Activated CD4-positive, alpha-beta T cell treated with anti-CD3 and anti-CD28 coated beads for 24 hours (primary cell): ENCODE measurements at places on chromosomes 11 and 22.

- DNase-seq: no peak
These were observed 635 bp downstream of the PRR5 start for GRCh38 chr22:44702479-44703198.

GRCh38 chr22:17368554-17369438 is 464 bp upstream of the CECR2 start:
- DNase-seq: no peak

- no peak for DNase-seq
These were observed 179.9 kb upstream of the PLET1 start for GRCh38 chr11:112440518-112440917.

GRCh38 chr11:111358038-111359001 is 20.8 kb downstream of the POU2AF1 start:
- DNase-seq: no peak

GRCh38 chr11:112634551-112634950 is 326.7 kb upstream of the NCAM1 start:
- DNase-seq: no peak

DNA sequence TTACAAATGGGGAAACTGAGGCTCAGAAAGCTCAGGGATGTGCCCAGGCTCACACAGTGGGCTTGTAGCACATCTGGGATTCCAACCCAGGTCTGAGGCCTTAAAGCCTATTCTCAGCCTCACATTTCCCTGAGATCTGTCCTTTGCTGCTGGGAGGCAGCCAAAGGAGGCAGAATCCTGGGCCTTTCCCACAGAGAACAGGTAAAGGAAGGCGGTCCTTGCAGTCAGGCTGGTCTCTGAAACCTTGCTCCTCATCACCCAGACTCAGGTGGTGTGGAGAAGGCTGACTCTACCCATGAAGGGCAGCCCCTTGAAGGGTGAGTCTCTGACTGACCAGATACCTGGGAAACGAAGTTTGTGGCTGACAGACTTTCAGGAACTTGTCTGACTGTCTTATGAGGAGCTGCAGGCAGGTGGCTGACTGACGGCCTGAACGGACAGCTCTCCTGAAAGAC is 7.8 kb downstream of the SLCO2B1 start:
- no peak for DNase-seq

- peak; percentile 70 for DNase-seq
These were observed 14.6 kb upstream of the MIAT start for GRCh38 chr22:26642465-26643417.

- DNase-seq: no peak
These were observed 649 bp downstream of the SELENOO start for GRCh38 chr22:50201191-50202129.

DNA sequence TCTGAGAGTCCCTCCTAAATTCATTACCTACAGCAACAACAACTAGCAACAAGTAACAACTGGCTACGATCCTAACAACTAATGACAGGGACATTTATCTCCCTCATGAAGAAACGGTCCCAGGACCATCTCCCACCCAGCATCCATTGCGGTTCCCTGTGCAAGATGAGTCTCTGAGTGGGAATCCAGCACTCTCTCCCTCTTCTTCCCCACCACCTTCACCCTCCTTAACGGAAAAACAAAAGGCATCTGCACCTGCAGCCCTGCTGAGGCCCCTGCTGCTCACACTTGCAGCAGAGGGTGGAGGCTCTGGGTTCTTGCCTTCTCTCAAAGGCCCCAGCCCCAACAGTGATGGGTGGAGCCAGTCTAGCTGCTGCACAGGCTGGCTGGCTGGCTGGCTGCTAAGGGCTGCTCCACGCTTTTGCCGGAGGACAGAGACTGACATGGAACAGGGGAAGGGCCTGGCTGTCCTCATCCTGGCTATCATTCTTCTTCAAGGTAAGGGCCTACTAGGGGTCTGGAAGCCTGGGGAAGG is at the start of gene CD3G:
TSS of gene CD3G (plus strand) at position 364 of the 535 bp plus-strand sequence. CDS start at position 444, 80 bp downstream.
- DNase-seq: peak; percentile 63

DNA sequence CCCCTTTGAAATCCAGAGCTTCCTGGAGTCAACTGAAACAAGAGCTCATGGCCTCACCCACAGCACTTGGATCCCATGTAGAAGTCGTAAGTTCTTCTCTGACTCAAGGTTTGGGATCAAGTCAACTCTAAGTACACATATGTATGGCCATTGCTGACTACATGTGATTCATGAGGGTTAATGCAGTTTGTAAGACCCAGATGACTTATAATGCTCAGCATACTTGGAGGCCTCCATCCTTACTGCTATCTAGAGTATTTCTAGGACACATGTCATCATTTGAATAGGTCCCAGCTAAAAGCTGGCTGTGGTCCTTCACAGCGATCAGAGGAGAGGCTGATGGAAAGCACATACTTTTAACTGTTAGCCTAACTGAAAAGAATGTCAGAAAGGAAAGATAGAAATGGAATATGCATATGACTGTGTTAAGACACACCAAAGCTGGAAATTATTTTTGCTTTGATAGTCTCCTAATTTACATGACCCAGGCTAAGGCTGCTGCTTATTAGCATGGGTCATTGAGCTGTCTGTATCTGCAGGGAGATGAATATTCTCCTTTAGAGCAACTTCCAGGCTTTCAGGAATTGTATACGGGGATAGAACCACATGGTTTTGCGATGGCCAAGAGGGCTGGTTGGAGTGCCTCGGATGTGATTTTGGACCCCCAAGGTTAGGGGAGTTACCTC is 76.3 kb downstream of the NTM start:
- no peak for DNase-seq

- no peak for DNase-seq
These were observed 28.4 kb downstream of the RASD2 start for GRCh38 chr22:35568751-35569739.

- no peak for DNase-seq
These were observed 55.0 kb downstream of the ZNRF3 start for GRCh38 chr22:28938286-28938833.

GRCh38 chr11:2691991-2692875 is 7.6 kb downstream of the KCNQ1OT1 start:
- no peak for DNase-seq

DNA sequence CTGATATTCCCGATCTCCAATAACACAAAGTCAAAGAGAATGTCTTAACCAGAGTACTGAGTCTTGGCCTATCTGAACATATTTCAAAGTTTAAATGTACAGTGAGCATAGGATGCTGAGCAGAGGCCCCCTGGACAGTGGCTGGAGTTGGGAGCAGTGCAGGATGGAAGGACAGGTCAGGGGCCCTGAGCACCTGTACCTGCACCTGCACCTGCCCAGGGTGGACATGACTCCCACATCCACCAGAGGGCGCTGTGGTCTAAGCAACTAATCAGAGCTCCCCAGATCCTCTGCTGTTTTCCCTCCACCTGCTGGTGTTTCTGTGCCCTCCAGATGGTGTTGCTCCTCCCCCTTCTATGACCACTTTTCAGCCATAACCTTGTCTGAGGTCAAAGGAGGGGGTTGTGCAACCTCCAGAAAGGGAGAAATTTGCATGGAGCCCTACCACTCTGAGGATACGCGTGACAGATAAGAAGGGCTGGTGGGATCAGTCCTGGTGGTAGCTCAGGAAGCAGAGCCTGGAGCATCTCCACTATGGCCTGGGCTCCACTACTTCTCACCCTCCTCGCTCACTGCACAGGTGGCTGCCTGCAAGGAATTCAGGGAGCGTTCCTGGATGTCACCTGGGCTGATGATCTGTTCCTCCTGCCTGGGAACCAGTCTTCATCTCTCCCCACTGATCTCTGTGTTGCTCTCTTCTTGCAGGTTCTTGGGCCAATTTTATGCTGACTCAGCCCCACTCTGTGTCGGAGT is 49.1 kb upstream of the VPREB1 start:
- peak; percentile 86 for DNase-seq

GRCh38 chr11:14703731-14704130 is 60.1 kb downstream of the PDE3B start:
- no peak for DNase-seq

DNA sequence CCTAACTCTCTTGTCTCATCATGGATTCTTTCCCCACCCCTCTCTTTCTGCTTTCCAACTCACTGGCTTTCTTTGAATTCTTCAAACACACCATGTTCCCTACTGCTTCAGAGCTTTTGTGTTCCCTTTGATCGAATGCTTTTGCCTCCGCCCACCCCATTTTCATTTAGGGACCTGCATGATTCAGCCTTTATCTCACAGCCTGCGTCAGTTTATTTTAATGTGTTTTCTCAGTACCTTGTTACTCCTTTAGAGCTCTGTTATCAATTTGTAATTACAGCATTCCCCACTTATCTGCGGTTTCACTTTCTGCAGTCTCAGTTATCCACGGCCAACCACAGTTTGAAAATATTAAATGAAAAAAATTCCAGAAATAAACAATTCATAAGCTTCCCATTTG is 451.3 kb downstream of the METTL15 start:
- no peak for DNase-seq

GRCh38 chr11:82261367-82261766 is 472.3 kb downstream of the FAM181B start:
- DNase-seq: no peak

- DNase-seq: no peak
These were observed 71.8 kb downstream of the GGTLC2 start for GRCh38 chr22:22716136-22716665.

GRCh38 chr11:83401506-83402225 is 115.5 kb upstream of the CCDC90B start:
- no peak for DNase-seq

DNA sequence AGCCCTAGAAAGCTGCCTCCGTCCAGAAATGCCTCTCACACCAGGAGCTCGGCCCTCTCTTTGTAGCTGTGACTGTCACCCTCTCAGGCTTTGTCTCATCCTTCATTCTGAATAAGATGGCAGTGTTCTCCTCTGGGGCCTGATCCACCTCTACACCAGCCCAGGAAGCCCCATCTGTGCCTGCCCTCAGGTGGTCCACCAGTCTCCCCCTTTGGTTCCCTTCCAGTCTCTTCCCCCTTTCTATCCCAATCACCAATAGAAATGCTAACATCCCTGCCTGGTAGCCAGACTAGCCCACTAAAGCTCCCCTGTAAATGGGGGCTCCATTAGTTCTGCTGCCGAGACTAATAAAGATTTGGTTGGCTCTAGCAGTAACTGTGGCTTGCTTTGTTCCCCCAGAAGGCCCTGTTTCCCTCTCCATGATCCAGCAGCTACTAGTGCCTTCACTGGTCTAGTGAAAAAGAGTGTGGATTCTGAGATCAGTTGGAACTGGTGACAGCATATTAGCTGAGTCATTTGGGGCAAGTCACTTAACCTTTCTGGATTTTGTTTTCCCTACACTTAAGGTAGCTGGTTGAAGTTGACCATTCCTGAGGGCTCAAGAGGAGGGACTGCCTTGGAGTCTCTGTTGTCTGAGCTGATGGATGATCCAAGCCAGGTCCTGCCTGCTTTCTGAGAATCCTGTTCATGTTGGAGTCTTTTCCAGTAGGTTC is 16.2 kb downstream of the PLEKHB1 start:
- DNase-seq: no peak

DNA sequence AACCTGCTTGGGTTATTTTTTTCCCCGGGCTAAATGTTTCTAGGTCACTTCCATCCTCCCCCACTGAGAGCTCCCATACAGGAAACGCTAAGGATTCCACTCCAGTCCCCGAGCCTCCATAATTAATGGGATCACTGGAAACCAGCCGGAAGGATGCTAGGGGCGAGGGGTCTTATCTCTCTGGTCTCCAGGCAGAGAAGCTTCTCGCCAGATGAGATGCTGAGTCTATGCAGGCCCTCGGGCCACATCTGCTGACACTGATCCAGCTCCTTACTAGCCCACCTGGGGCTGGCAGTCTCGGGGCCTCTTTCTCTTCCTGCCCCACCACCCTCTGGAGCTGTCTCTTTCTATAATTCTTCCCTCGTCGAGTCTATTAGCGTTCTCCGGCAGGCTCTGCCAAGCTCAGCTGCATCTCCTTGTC is 125.9 kb upstream of the SYT13 start:
- no peak for DNase-seq

GRCh38 chr11:75719340-75720239 is 2.0 kb downstream of the MOGAT2 start:
- no peak for DNase-seq

DNA sequence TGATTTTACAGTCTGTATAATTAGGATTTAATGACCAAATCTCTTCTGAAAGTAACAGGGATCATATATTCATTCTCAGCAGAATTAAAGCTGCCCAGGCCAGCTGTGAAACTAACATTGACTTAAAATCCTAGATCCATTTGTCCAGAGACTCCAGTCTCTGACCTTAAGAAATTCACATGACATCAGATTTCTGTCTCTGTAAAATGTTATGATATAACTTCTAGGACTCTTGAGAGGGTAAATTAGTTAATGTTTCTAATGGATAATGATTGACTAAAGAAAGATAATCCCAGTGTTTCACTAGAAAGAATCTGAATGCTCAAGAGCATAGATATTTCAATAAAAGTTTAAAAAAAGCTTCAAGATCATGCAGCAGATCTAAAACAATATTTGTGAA is 6.3 kb downstream of the NOX4 start:
- DNase-seq: no peak

- DNase-seq: no peak
These were observed 36.9 kb downstream of the CNTF start for GRCh38 chr11:58659404-58659803.

DNA sequence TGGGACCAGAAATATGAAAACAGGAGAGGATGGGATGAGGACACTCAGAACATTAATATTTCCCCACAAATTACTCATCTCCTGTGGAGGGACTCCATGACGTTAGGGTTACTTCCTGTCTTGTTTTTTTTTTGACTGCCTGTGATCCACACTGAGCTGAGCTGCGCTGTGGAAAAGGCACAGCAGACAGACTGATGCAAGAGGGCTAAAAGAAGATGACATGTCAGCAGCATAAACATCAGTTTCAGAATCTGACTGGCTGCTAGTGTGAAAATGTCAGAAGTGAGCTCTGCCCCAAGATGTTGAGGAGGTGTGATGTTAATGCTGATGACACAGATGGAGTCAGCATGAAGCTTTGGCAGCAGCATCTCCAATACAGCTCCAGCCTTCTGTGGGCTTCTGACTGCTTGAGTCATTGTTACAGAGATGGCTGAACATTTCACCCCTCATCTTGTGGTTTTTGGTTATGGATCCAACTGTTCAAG is 286.8 kb downstream of the BLID start:
- no peak for DNase-seq

DNA sequence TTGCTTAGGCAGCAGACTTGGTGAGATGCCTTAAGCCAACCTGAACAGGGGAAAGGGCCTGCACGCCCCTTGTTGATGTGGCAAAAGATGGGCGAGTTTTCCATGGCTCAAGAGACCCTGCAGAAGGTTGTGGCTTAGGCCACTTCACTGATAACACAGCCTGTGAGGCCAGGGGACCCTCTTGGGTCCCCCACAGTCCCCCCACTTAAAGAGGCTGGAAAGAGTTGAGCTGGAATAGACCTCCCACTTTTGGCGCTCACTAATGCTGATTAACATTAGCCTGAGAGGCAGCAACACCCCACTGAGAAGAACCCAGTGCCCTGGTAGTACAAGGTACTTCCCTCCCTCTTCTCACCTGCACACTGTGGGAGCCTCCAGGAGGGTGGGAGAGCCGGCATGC is 107.5 kb downstream of the TRIM29 start:
- no peak for DNase-seq

GRCh38 chr11:28146123-28146751 is 38.0 kb downstream of the METTL15 start:
- DNase-seq: no peak

GRCh38 chr11:102879801-102880200 is 5.0 kb upstream of the MMP12 start:
- DNase-seq: no peak

- no peak for DNase-seq
These were observed 45.5 kb upstream of the FTH1 start for GRCh38 chr11:62012832-62013461.

GRCh38 chr11:100990931-100991330 is 138.7 kb downstream of the PGR start:
- no peak for DNase-seq
